GM12891 (cell line): ENCODE measurements at places on chromosomes 7 and 10.

DNA sequence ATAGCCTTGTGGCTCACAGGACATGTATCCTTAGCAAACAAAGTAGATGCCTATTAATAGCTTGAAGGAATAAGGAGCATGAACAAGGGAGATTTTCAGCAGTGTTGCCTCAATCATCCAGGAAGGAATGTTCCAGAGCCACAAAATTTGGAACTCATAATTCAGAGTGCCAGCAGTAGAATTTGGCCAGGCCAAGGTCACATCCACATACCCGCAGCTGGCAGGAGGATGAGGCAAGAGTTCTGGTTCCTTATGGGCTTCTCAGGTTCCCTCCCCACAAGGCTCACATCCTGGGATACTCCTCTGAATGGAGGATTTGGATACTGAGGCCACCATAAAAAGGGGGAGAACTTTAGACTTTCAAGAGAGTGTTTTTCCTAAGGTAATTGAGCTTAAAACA is 45.8 kb downstream of the SUFU start:
- no peak for DNase-seq

- DNase-seq: no peak
Observed at GRCh38 chr10:96025566-96025965, 17.8 kb upstream of the CCNJ start.

- DNase-seq: no peak
Observed at GRCh38 chr7:75814407-75814947, 871 bp upstream of the CCL24 start.

- DNase-seq: no peak
Observed at GRCh38 chr10:14322526-14323188, 8.1 kb downstream of the FRMD4A start.

DNA sequence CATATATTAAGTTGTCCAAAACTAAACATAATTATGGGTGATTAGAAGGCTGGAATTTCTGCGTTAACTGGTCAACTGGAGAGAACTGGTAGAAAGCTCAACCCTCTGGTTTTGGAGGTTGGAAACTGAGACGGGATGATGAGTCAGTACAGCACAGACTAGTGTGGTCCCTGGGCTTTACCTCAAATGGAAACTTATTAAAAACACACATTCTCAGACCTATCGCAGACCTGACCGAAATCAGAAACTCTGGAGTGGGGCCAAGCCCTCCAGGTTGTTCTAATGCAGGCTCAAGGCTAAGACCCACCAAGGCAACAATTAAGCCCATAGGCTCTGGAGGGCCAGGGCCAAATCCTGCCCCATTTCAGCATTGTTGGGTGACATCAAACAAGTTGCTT is 136.9 kb downstream of the KCNMA1 start:
- no peak for DNase-seq

DNA sequence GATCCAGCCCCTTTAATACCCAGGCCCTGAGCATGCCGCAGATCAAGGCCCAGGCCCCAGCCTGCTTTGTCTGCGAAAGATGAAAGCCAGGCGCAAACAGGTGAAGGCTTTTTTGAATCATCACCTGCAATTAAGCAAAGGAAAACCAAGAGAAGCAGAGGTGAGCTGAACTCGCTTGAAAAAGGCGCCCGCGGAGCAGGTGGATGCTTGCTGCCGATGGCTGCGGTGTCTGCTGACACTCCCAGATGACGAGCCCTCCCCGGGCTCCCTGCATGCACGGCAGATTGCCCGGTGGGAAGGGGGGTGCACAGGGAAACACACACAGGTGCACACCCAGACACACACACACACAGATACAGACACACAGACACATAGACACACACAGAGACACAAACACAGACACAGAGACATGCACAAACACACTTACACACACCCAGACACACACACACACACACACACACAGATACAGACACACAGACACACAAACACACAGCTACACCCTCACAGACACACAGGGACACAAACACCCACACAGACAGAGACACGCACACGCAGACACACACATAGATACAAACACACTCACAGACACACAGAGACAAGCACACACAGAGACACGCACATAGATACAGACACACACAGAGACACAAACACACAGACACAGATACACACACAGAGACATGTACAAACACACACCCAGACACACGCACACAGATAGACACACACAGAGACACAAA is 142.6 kb upstream of the RNF32 start:
- no peak for DNase-seq

- no peak for DNase-seq
Observed at GRCh38 chr7:91636728-91637127, 243.8 kb downstream of the MTERF1 start.

DNA sequence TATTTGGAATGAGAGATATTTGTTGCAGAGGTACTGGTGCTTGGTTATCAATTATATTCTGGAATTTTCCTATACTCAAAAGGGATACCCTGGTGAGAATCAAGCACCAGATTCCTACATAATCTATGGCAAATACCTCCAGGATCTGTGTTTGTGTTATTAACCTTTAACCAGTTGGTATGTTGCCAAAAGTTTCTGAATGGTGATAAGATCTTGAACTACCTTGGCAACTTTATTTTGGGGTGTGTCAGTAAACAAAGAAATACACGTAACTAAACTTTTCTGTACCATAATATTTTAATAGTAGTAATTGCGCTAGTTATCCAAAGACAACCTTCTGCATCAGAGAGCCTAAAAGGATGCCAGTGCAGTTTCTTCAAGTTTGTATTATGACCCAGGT is 13.4 kb downstream of the SCIN start:
- DNase-seq: no peak

- DNase-seq: no peak
Observed at GRCh38 chr7:123725586-123726171, 23.1 kb downstream of the WASL start.

DNA sequence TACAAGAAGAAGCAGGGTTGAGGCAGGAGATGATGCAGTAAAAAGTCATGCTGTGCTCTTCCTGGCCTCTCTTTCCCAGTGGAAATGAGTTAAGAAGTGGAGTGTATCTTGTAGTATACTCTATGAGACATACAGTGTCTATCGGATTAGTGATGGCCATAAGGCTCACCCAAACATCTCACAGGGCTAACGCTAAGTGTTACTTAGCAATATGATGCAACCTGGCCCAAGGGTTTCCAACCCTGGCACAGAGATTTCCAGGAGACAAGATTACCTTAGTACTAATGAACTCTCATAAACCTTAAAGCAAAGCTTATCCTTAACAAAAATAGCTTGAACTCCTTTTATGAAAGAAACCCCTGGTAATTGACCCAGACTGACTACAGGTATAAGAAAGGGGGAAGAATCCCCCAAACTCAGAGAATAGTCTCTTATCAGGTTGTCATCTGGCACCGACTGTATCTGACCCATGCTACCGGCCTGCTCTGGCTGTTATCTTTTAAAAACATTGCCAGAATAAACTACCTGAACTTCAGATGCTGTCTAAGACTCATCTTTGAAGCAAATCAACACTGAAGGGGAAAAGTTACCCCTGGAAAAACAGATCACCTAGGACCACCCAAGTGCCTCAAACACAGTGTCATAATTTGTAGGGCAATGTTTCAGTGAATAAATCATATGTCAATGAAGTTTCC is 1002.0 kb downstream of the REEP3 start:
- DNase-seq: no peak

DNA sequence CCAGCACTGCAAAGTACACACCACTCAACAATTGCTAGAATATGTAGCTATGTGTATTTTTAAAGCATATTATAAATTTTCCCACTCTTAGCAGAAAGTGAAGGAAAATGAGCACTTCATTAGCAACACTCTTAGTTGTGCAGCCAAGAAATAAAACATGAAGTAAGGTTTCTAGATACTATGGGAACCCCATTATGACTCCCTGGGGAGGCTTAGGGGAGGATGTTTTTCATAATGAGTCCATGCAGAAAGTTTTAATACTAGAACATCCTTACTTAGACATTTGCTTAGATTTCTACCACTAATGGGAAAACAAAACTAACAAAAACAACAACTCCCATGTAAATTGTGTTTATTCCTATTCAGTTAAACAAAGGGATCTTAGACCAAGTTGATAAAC is 148.4 kb upstream of the HDAC9 start:
- DNase-seq: no peak

DNA sequence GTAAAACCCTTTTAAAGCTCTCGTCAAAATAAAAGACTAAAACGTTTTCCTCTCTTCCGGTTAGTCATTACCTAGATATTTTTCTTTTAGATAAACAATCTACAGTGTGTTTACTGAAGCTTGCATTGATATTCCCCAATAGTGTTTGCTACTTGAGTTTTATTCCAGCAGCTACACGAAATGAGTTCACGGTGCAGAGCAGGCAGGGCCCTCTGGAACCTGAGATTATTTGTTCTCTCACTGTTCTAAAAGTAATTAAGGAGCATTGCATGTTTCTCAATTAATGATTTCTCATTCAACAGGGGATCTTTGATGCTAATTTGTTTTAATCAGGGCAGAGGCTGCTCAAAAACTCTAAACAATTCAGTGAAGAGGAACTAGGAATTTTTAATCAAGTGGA is 319.7 kb downstream of the GFRA1 start:
- DNase-seq: no peak

- DNase-seq: no peak
Observed at GRCh38 chr10:47121336-47121735, 178.7 kb upstream of the GDF10 start.

DNA sequence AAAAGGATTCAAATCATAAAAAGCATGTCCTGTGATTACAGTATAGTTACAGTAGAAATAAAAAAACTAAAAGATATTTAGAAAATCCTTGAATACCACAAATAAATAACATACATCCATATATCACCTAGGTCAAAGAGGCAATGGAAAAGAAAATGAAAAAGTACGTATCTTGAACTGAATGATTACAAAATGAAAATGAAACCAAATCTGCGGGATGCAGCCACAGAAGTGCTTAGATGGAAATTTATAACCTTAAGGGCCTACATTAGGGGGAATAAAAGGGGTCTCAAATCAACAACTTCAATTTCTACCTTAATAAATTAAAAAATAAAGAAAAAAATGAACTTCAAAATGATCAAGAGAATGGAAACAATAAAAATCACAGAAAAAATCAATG is 879.0 kb upstream of the CELF2 start:
- no peak for DNase-seq

DNA sequence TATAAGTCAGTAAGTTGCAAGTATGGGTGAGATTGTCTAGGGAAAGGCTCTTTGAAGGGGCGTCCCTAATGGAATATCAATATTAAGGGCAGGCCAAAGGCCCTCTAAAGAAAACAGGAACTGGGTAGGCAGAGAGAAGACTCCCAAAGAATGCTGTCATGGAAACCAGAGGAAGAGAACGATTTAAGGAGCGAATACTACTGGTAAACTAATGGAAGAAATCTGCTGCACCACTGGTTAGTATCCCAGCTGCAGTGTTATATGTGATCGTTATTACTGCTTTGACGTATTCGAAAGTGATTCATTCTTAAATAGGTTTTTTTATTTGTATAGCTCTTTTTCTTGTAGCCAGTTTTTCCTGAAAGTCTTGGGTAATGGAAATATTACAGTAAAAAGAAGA is 1.3 kb downstream of the CASP2 start:
- no peak for DNase-seq

GRCh38 chr10:11529276-11529903 is 82.1 kb downstream of the USP6NL start:
- DNase-seq: no peak

DNA sequence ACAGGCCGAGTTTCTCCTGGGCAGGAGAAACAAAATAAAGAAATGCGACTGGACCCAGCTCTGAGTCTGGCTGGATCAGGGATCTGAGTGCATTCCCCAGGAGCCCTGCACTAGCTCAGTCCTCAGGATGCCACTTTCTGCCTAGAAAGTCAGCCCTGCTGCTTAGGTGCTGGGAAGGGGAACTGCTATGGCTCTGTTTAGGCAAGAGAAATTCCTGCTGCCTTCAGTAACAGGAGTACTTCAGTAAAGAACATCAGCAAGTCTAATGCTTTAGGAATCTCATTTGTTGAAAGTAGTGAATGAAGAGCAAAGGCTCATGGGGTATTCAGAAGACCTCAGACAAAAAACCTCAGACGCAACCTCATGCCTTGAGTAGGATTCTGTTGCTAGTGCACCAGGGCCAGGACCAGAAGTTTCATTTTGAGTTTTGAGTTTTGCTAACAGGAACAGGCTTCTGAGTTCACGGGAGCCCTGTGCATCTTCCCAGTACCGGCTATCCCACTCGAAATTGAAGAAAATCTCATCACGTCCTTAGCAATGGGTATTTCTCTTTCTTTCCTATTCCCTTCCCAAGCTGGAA is 170.8 kb upstream of the CDCA7L start:
- DNase-seq: no peak

DNA sequence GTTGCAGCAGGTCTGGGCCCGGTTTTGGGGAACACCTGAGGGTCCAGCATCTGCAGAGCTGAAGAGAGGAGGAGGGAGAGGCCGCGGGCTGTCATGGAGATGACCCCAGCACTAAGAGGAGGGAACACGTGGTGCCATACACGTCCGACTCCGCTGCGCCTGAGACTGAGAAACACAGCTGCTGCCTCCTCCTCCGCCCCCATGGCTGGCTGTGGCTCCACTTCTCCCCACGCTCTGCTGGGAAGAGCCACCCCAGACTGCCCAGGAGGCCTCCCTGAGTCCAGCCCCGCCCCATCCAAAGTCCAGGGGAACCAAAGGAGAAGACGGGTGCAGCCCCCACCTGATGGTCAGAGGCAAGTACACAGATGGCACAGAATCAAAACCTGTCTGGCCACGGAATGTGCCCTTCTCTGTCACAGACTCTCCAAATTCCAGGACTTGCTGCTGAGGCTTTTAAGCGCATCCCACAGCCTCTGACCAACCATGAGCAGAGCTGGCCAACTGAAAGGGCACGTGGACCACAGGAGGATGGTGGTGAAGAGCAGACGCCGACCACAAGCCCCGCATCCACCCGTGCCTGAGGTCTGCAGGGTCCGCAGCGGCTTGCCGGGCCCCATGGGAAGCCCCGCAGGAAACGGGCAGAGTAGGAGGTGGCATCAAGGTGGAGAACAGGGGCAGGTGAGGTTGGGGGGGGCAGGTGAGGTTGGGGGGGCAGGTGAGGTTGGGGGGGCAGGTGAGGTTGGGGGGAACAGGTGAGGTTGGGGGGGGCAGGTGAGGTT is 24.0 kb downstream of the STK32C start:
- DNase-seq: no peak

DNA sequence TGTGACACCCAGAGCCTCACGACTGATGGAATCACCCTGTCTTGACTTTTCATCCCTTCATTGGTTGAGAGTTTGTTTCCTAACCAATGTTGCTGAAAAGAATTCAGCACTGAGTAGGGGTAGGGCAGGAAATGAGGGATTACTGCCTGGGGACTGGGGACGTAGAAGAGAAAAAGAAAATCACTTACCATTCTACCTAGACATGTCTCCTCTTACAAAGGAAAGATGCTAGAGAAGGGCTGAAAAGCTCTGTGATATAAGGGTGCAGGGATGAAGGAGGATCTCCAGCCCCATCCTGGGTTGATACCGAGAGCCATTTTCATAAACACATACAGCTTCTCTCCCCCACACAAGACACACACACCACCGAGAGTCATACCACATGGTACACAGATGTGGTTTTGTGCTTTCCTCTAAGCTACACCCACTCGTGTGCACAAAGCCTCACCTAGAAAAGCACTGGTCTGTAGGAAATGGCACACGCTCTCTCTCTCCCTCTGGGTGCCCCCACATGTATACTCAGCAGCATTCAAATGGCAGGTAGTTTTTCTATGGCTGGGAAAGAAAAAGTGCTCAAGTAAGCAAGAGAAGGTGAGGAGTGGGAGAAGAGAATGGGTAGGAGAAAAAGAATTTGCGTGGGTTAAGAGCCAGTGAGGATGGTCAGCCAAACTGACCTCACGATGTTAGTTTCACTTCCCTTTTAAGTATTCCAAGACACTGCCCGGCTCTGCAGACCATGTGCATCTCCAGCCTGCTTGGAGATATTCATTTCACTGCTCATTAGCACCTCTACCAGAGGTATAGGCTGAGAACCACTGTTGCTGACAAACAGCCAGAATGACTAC is 85.8 kb downstream of the CALD1 start:
- DNase-seq: no peak
